Jurkat, Clone E6-1 (cell line): ENCODE measurements at places on chromosomes 7 and 10.

GRCh38 chr7:46682836-46683624 lies 762.0 kb upstream of the IGFBP3 start:
- DNase-seq: no peak

GRCh38 chr10:12934777-12935176 lies 66.7 kb downstream of the CCDC3 start:
- DNase-seq: no peak

DNA sequence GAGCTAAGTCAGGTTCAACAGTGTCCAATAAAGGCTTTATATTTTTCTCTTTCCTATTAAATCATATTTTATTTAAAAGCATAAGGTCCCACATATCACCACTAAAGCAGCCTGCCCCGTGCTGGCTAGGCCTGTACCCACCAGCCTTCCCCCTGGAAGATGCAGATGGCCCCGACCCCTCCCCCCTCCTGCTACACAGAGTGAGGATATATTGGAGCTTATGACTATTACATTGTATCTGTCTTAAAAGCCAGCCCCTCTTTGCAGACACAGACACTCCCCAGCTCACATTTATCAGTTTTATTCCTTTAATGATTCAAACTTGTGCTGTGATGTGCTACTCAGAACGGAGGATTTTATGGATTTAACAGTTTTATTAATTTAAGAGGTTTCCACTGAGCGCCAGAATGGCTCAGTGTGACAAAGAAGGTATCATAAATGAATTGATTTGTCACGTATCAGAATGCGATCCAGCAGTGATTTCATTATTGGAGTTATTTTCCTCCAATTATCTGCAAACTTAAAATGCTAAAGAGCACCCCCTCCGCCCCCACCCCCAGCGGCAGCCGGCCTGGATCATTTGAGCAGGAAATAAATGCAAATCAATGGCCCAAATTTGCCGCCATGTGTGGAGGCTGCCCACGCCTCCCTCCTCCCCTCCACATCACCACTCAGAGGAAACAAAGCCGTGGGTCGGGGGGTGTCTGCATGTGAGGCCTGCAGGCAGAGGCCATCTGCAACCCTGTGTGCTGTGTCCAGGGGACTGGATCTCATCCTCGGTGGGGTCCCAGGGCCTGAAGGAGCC lies 72.6 kb upstream of the ZMIZ1 start:
- DNase-seq: no peak

GRCh38 chr10:125646311-125646710 lies 36.7 kb downstream of the TEX36 start:
- no peak for DNase-seq

- DNase-seq: no peak
These were observed 7.3 kb upstream of the PNLIP start for GRCh38 chr10:116538456-116538855.

- DNase-seq: peak; percentile 65
These were observed 203.1 kb downstream of the MLLT10 start for GRCh38 chr10:21737106-21737505.

GRCh38 chr7:131111081-131111576 lies 216.5 kb upstream of the MKLN1 start:
- DNase-seq: no peak

DNA sequence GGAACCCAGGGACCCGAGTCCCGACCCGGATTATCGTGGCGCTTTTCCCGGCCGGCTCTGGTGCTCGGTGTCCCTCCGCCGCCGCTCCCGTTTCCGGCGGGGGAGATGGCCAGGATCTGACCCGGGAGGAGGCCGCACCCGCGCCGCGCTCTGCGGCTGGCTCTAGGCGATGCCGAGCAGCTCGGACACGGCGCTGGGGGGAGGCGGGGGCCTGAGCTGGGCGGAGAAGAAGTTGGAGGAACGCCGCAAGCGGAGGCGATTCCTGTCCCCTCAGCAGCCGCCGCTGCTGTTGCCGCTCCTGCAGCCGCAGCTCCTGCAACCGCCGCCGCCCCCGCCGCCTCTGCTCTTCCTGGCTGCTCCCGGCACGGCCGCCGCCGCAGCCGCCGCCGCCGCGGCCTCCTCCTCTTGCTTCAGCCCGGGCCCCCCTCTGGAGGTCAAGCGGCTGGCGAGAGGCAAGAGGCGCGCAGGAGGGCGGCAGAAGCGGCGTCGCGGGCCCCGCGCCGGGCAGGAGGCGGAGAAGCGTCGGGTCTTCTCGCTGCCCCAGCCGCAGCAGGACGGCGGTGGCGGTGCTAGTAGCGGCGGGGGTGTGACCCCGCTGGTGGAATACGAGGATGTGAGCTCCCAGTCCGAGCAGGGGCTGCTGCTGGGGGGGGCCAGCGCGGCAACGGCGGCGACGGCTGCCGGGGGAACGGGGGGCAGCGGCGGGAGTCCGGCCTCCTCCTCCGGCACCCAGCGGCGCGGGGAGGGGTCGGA lies 593 bp downstream of the CDK13 start:
- DNase-seq: no peak

- DNase-seq: no peak
These were observed 71.1 kb downstream of the ZRANB1 start for GRCh38 chr10:125012851-125013528.

GRCh38 chr10:49625411-49625810 lies 11.6 kb downstream of the CHAT start:
- no peak for DNase-seq
